Kidney epithelial cell (primary cell): ENCODE measurements at places on chromosomes 1 and 21. TPM values are rescaled to one million over a fixed set of nuclear protein-coding genes. Genes with fewer than 3 reads are reported as not detected.

- no peak for DNase-seq
These were observed 20.1 kb downstream of the TP73 start for GRCh38 chr1:3672231-3672970.

GRCh38 chr1:210200124-210200736 is 32.4 kb upstream of the SERTAD4 start:
- no peak for DNase-seq

DNA sequence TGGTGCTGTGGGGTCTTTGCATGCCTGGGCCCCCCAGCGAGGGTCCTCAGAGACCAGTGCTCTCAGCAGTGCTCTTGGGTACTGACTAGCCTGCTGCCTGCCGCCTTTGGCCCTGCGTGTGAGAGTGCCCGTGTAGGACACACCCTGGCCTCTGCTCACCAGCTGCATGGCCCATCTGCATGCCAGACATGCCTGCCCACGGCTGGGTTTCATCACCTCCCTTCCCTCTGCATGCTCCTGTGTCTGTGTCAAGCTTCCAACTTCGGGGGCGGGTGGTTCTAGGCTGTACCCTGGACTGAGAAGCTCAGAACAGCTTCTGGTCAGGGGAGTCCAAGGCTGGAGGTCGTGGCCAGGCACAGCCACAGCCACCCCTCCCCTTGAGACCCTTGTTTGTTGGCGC is 56.9 kb downstream of the PTPRF start:
- DNase-seq, result no peak

GRCh38 chr1:36088265-36088576 is 471 bp upstream of the ADPRS start:
- no peak for DNase-seq

GRCh38 chr21:37866027-37866426 is 50.2 kb downstream of the KCNJ6 start:
- no peak for DNase-seq

GRCh38 chr1:87880098-87880760 is 551.5 kb downstream of the LMO4 start:
- DNase-seq, result no peak

Gene PDZK1IP1
- 22.7 and 28.1 TPM in 2 replicates for total RNA-seq

Gene CELA2B
- not detected in 2 replicates for total RNA-seq

Gene CHRM3
- total RNA-seq, result 0.21 and 0.88 TPM in 2 replicates

Gene C1QC
- total RNA-seq, result 0.58 and 2.0 TPM in 2 replicates
